ENCODE measurements at places on chromosomes 5 and 9.

- DNase-seq, result no peak
Measured at GRCh38 chr5:141783005-141783946, 94.9 kb downstream of the PCDH1 start.

DNA sequence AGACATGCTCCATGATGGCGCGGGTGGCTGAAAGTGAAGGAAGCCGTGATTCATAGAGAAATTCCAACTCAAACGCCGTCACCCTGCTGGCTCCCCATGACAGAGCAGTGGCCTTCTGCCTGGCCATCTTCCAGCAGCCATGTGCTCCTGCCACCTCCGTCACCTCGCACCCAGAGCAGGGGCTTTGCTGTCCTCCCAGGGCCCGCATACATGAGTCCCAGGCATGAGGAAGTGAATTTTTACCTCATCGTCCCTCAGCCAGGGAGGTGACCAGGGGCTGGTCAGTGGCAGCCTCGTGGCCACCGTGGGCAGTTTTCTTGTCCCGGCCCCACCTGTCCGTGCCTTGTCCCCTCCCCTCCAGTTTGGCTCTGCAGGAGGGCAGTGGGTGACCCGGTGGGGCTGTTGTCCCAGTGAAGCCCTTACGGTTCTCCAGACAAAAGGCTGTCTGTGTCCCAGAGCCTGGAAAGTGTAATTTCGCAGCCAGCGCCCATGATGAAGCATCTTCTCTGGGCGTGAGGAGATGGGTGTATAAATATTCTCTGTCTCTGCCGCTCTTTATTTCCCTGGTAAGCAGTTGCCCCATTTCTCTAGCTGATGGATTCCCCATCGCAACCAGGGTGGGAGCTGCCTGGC, 124.0 kb upstream of the LMX1B start:
- DNase-seq, result no peak

- no peak for DNase-seq
Measured at GRCh38 chr9:2320114-2320513, 301.5 kb upstream of the VLDLR start.

DNA sequence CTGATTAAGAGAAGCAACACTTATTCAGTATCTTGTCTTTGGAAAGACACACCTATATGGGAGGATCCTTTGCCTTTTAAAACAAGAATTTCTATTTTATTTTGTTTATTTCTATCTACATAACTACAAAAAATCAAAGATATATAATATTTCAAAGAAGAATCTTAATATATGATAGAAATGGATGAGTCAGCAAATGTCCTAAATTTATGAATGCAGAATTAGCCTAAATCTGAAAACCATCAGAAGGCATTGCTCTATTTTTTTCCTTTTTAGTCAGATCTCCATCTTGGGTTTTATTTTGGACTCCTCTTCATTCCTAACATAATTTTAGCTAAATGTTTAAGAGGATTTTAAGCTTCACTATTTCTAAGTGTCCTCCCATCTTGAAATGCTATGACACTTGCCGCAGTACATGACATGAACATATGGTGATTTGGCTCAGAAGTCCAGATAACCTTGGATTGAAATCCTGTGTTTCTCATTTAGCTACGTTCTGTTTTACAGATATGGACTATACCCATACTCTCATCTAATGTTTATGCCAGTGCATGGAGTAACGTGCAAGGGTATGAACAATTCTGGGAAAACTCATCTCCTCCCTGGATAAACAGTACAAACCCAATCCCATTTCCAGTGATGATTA, 1322.8 kb upstream of the DMAC1 start:
- DNase-seq, result no peak

DNA sequence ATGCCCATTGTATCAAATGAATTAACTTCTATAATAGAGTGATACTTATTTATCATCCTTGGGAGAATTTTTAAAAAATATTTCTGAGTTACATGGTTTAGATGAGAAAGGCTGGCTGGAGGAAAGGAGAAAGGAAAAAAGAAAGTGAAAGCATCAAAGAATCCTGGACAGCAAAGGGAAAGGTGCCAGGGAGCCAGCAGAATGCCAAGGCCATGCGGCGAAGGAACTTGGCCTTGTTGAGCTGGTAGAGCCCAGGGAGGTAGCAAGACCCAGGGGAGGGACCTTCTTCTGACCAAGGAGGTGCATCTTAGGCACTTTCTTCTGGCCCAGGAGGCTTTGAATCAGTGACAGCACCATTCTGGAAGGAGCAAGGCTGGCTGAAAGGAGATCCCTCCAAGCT, 240.5 kb downstream of the ENC1 start:
- no peak for DNase-seq

- peak; percentile 3 for DNase-seq
Measured at GRCh38 chr9:37364751-37365360, 57.6 kb upstream of the GRHPR start.

GRCh38 chr5:142387024-142387682, 62.3 kb upstream of the SPRY4 start:
- no peak for DNase-seq

GRCh38 chr5:172785429-172786088, 14.6 kb upstream of the DUSP1 start:
- DNase-seq, result no peak

DNA sequence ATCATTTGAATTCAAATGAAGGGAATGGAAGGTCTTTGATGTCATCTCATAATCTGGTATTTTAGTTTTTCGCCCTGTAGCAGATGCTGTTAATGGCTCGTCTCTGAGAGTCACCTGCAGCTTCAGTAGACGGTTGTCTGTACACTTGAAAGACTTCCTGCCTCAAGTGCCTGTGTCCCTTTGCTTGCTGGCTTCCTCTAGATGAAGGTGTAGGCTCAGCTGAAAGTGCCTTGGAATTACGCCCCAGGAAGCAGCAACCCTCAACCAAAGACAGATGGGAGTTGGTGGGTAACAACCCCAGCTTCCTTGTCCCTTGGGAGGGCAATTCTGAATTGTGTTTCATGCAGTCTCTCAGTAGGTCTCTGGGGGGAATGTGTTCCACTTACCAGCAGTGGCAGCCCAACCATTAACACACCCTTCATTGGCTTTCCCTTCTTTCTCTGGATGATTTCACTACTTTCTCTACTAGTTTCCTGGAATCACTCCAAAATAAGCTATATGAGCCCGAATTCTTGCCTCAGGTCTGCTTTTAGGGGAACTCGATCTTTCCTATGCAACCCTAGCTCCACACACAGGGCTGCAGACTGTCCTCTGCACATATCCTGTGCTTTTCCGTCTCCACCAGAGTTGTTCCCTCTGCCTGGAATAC, 395.6 kb downstream of the DMAC1 start:
- DNase-seq, result no peak

DNA sequence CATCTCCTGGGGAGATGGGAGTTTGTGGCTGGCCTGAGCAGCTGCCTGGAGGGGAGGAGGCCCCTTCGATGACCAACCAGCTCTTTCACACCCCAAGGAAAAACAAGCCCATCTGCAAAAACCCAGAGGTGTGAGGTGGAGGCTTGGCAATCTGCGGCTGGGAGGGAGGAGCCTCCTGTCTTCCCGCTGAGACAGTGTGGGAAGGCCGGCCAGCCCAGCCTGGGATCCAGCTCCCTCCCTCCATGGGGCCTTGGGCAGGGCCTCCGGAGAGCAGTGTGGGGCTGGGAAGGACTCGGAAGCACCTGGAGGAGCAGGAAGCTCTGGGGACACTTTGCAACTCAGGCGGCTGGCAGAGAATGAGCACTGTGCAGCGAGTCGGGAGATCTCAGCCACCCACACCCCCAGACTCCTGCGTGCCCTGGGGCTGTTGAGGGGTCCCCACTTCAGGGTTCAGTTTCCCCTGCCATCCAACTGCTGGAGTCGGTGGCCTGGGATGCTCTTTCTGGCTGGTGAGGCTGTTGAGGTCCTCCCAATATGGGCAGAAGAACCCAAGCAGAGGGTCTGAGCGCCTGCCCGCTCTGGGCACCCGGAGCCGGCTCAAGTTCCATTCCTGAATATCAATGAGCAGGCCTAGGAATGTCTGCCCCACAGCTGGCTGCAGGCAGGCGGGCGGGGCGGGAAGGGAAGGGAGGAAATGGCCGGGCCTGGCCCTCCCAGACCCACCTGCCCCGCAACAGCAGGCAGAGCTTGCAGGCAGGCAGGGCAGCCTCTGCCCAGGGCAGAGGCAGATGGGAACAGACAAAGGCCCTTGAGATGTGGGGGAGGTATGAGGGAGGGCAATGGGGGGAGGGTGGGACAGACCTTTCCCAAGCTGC, 101.1 kb downstream of the FGF18 start:
- DNase-seq, result no peak

GRCh38 chr5:36418152-36418979, 116.7 kb upstream of the RANBP3L start:
- no peak for DNase-seq

GRCh38 chr5:64814073-64814472, 45.3 kb downstream of the CWC27 start:
- DNase-seq, result no peak

GRCh38 chr9:75909776-75910175, 19.3 kb downstream of the PCSK5 start:
- no peak for DNase-seq

DNA sequence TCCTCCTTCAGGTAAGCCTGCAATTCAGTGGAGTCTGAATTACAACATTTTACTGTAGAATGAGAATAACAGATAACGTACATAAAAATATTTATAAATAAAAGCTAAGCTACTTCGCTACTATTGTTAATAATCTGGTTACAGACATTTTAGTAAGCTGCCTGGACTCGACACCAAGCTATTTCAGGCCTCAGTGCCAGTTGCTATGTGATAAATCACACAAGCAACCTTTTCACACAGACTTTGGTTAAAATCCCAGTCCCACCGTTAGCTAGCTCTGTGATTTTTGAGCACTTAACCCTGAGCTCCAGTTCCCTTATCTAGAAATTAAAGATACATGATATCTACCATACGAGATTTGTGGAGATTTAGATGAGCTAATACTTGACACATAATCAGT, 99.9 kb downstream of the RFK start:
- DNase-seq, result no peak

DNA sequence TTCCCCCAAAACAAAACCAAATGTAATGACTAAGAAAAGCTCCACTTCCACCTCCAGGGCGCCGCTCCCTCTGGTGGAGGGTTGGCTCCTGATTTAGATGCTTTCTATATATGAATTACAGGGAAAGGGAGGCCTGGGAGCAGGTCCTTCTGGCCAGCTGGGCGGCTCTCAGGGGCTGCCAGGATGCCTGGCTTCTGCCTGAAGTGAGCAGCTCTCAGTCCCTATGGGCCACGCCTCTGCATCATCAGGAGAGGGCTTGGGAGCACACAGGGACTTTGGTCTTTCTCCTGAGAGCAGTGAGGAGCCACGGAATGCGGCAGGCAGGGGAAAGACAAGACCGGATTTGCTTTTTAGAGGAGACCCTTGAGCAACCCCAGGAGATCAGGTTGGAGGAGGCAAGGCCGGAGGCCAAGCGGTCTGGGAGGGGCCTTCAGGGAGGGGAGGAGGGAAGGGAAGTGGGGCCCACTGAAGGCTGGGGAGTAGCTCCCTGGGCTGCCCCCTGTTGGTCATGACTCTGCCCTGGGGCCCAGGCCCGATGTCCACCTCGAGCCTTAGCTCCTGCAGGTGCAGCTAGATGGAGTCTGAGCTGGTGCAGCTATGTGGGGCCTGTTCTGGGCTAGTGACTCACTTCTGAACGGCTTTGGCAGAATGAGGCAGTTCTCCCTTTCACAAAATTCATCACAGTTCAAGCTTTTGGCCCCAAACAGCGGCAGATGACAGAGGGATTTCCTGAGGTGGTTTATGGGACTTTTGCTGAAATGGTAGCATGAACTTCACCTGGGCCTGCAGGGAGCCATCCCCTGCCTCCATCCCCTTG, 11.3 kb upstream of the GRHPR start:
- peak; percentile 29 for DNase-seq

- DNase-seq, result no peak
Measured at GRCh38 chr5:100562821-100563220, 27.6 kb downstream of the FAM174A start.

GRCh38 chr9:126860757-126861466, 473 bp downstream of the ZBTB34 start:
- DNase-seq, result peak; percentile 5

GRCh38 chr9:82894548-82894947, 168.4 kb downstream of the RASEF start:
- no peak for DNase-seq

DNA sequence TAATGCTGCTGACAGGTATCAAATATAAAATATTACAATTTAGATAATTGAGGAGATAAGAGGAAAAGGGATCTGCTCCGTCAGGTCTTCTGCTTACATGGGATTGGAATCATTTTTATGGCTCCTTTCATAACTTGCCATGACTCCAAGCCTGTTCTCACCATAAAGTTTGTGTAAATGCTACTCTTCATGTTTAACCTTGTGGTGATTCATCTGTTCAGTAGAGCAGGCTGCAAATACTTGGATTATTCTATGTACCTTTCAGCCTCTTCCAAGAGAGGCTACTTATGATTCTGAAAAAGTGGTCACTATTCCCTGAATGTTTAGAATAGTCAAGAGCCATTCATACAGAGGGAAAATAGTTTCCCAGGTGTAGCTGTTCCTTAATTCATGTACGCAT, 66.9 kb downstream of the SLC44A1 start:
- DNase-seq, result no peak

GRCh38 chr5:169331292-169331852, 30.4 kb upstream of the SLIT3 start:
- no peak for DNase-seq

DNA sequence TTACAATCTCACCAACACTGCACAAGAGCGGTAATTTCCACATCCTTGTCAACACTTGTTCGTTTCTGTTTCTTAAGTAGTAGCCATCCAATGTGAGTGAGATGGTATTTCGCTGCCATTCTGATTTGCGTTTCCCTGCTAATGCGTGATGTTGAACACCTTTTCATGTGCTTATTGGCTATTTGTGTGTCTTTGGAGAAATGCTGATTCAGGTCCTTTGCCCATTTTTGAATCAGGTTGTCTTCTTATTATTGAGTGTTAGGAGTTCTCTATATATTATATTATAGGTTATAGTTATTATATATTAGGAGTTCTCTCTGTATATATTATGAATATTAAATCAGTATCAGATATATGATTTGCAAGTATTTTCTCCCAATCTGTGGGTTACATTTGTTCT, 59.9 kb upstream of the IRX4 start:
- no peak for DNase-seq

- no peak for DNase-seq
Measured at GRCh38 chr9:75930190-75930589, 39.7 kb downstream of the PCSK5 start.

- DNase-seq, result no peak
Measured at GRCh38 chr9:72043576-72043975, 16.8 kb downstream of the C9orf57 start.

- no peak for DNase-seq
Measured at GRCh38 chr9:25442526-25442925, 235.7 kb downstream of the TUSC1 start.

- peak; percentile 8 for DNase-seq
Measured at GRCh38 chr9:85941622-85941940, 635 bp downstream of the NAA35 start.

DNA sequence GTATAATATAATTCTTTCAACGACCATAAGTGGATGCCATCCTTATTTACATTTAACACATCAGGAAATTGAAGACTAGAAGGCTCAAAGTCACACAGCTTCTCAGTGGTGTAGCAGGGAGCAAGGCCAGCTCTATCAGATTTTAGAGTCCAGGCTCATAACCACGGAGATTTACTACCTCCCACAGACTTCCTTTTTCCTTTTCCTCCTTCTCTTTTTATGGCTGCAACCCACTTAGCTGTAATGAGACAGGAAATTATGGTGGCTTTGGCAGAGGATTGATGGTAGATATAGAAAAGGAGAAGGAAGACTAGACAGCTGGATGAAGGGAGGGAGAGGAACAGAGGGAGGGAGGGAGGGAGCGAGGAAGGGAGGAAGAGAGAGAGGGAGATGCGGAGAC, 47.4 kb downstream of the SPEF2 start:
- no peak for DNase-seq

Data from naive thymus-derived CD4-positive, alpha-beta T cell (primary cell).